ENCODE measurements at places on chromosomes 2 and 18. TPM values are rescaled to one million over a fixed set of nuclear protein-coding genes. Genes with fewer than 3 reads are reported as not detected.

Gene DYSF
- 0.56 TPM for total RNA-seq

Gene MAL
- 0.20 TPM for total RNA-seq

Gene CFAP53
- 0.38 TPM for total RNA-seq

Gene KCNG3
- 0.56 TPM for total RNA-seq

Gene XDH
- total RNA-seq, result 1.4 TPM

Gene BCL11A
- 0.17 TPM for total RNA-seq

Gene SLC5A7
- not detected for total RNA-seq

Gene AQP12B
- not detected for total RNA-seq

Gene SP140L
- total RNA-seq, result 3.0 TPM

Gene ANKRD23
- total RNA-seq, result 1.2 TPM

Gene UGT1A9
- total RNA-seq, result 4.9 TPM

Gene SAP130
- total RNA-seq, result 10.2 TPM

Gene STAT4
- total RNA-seq, result 3.6 TPM

Gene FOXD4L1
- 0.31 TPM for total RNA-seq

Gene VWC2L
- not detected for total RNA-seq

Gene MATN3
- total RNA-seq, result 17.8 TPM

Gene DOK6
- not detected for total RNA-seq

Gene ANO7
- total RNA-seq, result 2.0 TPM

Gene PAIP2B
- 0.31 TPM for total RNA-seq

Gene DUSP19
- 0.34 TPM for total RNA-seq

Gene ERBB4
- not detected for total RNA-seq

Gene RBKS
- 6.9 TPM for total RNA-seq

Gene STPG4
- total RNA-seq, result not detected

Gene CCDC68
- total RNA-seq, result 6.3 TPM

Gene PHLPP1
- total RNA-seq, result 8.0 TPM

Gene REG3A
- total RNA-seq, result not detected

Gene GAREM1
- 5.2 TPM for total RNA-seq

Gene CCDC74B
- total RNA-seq, result 4.2 TPM

Gene SULT1C2
- 0.36 TPM for total RNA-seq

Gene CPS1
- total RNA-seq, result 10.9 TPM

Gene SLC23A3
- total RNA-seq, result 0.82 TPM

Gene DTNB
- total RNA-seq, result 8.5 TPM

Gene ABCG5
- total RNA-seq, result not detected

Gene THSD7B
- total RNA-seq, result not detected

Data from A549 treated with Hydrocortisone at 1 μM for 4 hours (cell line).